ENCODE measurements at places on chromosomes 3 and 15.

DNA sequence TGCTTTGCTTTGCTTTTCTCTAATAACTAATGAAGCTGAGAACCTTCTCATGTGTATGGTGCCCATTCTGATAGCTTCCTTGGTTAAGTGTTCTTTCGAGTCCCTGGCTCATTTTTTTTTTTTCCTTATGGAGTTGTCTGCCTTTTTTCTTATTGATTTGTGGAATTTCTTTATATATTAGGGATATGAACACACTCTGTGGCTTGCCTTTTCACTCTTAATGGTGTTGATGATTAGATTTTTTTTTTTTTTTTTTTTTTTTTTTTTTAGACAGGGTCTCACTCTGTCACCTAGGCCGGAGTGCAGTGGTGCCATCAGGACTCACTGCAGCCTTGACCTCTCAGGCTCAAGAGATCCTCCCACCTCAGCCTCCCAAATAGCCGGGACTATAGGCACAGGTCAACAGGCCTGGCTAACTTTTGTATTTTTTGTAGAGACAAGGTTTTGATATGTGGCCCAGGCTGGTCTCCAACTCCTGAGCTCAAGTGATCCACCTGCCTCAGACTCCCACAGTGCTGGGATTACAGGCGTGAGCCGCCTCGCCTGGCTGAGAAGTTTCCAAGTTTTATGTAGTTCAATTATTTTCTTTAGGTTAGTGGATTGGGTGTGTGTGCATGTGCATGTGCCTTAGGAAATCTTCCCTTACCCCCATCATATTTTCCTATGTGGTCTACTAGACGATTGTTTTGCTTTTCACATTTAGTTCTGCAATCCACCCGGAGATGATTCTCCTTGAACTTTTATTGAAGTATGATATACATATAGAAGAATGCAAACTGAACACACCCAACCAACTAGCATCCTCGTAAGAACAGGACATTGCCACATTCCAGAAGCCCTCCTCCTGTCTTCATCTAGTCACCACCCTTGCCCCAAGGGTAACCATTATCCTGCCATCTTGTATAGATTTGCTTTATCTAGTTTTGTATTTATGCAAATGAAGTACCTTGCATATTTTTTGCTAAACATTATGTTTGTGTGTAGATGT, 1.7 kb upstream of the SNRPA1 start:
- no peak for DNase-seq

DNA sequence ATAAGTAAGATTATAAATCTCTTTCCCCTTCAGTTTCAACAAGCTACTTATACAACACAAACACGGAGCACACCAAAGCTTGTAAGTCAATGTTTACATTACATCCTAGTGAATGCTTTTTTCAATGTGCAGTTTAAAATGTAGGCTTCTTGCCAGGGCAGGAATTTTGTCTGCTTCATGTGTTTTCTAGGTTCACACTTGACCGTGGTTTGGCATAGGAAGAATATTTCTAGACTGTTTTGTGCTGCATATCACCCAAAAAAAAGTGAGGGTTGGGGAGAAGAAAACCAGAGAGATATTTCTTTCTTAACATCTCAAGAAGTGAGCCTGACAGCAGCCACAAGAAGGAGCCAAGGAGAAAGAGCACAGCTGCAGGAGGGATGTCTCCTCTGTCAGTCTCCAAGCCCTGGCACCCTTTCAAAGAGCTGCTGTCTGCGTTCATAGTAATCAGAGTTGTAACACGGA, 255.8 kb downstream of the MEIS2 start:
- DNase-seq: no peak

DNA sequence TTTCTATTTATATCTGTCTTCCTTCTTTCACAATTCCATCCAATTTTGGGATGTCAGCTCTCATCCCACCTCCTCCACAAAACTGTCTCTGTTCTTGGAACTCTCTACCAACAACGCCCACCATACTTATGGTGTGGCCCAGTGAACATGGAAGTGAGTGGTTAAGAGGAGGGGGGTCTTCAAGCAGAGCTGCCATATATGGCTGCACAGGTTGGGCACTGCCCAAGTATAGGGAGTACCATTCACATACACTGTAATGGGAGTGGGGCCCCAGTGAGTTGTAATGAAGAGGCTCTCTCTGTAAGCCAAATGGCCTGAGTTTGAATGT, 7.9 kb upstream of the CAMK1 start:
- no peak for DNase-seq

GRCh38 chr15:79394231-79394630, 37.9 kb upstream of the MINAR1 start:
- no peak for DNase-seq

- DNase-seq: no peak
Observed at GRCh38 chr3:190058521-190059241, 62.0 kb downstream of the P3H2 start.

GRCh38 chr3:110454066-110454465, 617.5 kb upstream of the NECTIN3 start:
- DNase-seq: no peak

DNA sequence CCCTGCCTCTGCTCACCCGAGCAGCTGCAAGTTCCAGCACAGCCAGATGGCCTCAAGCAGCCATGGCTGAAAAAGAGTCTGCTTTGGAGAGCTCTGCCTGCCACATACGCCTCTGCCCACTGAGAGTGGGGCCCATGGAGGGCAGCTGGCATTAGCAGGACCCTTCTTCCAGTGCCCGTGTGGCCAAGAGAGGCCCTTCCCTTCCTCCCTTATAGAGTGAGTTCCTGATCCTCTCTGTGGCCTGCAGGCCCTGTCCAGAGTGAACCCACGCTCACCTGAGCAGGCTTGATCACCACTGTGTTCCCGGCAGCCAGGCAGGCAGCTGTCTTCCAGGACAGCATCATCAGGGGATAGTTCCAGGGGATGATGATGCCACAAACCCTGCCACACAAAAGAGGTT, 41.4 kb upstream of the SLC41A3 start:
- DNase-seq: no peak

DNA sequence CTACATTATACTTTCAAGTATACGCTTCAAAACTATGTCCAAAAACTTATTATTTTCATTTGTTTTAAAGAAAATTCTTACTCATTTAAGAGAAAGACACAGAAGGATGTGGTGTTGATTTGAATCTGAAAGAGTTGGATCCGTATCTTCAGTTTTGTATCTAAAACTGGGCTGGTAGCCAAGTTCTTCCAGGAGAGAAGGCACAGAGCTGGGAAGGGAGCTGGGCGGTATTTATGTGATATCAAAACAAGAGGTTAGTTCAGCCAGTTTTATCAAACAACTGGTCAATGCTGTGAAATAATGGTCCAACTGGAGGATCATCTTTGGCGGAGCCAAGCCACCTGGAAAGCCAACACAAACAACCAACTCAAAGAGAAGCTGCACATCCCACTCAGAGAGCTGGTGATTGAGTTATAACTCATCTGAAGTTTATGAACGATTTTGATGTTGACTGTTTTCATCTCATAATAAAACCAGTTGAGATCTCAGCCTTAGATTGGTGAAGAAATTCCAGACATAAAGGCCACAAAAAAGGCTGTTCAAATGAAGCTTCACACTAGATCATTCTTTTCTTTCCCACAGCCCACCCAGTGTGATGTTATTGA, 489.6 kb upstream of the RASGRP1 start:
- DNase-seq: no peak

GRCh38 chr3:181252631-181253030, 263.1 kb upstream of the DNAJC19 start:
- no peak for DNase-seq

DNA sequence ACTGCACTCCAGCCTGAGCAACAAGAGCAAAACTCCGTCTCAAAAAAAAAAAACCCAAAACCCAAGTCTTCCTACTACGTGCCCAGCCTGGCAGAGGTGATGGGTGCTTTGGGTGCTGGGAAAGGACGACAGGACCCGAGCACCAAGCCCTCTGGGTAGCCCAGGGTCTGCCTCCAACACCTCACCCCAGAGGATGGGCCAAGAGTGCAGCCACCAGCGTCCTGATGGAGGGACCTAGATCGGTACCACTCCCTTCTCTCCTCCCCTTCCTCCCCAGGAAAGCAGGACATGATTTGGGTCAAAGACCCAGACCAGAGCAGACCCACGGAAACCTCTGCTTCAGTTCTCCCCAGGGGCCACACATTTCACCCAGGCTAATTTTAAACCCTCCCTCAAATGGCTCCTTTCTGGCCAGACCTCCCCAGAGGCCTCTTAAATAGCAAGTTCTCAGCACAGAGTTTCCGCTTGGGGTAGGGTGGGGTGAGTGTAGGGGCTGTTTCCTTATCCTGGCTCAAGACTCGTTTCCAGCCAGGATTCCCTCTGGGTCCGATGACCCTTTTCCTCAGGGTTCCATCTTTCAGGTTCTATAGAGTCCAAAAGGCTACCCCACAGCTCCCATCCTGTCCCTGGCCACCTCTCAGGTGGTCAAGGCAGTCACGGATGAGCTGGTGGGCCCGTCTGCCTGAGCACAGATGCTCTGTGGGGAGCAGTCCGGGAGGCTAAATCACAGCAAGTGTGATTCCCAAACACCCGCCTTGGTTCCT, 20.5 kb downstream of the RBPMS2 start:
- no peak for DNase-seq

DNA sequence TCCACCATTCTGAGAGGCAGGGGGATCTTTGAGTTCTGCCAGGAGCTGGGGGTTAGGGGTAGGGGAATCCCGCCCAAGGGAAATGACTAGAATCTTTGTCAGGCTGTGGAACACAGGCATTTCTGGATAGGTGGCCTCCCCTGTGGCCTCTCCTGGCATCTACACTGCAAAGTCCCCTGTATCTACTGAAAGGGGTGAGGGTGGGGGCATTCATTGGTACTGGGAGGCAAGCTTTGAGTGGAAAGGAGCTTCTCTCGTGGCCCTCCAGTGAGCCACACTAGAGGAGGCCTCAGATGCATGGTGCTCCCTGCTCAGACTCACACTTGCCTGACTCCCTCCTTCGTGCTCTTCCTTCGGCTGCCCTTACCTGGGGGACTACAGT, 59.9 kb downstream of the CCNL1 start:
- DNase-seq: no peak

- DNase-seq: no peak
Observed at GRCh38 chr3:151491525-151491924, 30.7 kb upstream of the IGSF10 start.

- DNase-seq: no peak
Observed at GRCh38 chr3:46878781-46879436, 1.4 kb downstream of the PTH1R start.
